ENCODE measurements at places on chromosomes 16 and 17.

DNA sequence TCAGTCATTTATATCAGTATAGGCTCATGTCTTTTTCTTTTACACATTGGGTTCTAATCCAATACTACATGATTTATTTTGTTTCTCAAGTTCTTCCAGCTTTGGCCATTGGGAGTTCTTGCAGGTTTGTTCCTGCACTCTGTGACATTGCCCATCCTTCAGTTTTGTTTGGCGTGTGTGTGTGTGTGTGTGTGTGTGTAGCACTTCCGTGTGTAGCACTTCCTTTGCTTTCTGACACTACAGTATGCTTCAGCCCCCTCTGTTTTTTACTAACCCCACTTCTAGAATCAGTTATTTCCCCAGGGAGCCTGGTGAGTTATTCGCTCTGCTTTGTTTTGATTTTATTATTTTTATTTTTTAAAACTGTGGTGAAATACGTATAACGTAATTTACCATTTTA, 75.6 kb upstream of the LGALS9 start:
- no peak for DNase-seq

DNA sequence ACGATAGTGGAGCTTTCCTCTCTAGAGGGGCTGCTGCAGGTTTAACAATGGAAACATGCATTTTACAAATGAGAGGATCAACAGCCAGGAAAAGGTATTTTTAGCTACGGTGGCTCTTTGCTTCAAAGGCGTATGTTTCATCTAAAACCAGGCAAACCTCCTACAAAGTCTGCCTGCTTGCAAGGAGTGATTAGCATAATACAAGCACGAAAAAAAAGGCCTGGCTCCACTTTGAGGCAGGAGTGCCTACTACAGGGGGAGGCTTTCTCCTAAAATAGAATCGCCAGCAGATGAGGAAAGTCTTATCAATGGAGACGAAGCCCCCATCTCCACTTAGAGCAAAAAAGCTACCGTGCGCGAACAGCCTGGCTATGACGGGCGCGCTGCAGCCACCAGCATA, 27.1 kb upstream of the MTSS2 start:
- no peak for DNase-seq

GRCh38 chr17:59361916-59362810, 30.7 kb downstream of the YPEL2 start:
- no peak for DNase-seq

DNA sequence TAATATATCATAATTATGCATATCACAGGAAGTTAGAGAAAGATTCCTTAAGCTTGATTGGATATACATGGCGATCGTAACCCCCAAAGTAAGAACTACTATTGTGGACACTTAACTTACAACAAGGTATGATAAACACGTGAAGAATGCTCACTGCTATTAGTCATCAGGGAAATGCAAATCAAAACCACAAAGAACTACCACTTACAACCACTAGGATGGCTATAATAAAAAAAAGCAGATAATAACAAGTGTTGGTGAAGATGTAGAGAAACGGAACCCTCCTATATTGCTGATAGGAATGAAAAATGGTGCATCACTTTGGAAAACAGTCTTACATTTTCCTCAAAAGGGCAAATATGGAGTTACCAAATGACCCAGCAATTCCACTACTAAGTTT, 265.9 kb downstream of the SLC39A11 start:
- no peak for DNase-seq

DNA sequence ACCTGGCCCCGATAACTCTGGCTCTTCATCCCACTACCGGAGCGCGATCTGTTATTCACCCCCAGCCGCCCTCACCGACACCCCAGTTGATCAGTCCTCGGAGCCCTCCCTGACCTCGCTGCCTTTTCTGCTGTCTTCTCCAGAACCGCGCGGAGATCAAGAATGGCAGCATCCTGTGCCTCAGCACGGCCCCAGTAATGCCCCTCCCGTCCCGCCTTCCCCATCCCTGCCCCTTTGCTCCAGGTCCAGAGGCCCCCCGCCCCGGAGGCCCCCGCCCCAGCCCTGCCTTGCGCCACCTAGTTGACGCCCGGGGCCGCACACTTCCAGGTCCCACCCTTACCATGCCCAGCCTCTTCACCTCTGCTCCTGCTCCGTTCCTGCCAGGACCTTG, 872 bp downstream of the ELMO3 start:
- DNase-seq: no peak

DNA sequence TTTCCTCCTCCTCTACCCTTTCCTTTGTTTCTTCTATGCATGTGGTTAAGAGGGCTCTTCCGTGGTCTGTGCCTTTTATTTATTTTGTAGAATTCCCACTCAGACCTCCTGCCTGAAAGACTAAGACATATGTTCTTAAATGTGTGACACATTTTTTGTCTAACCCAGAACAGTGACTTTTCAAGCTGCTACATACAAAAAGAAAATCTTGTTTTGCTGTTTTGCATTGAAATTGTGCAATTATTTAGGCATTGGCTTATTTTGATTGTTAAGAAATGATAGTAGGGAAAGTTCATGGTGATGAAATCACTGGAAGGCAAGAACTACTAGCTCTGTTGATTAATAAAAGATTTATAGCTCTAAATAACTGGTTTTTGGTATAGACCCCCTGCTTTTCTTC, 76.8 kb downstream of the TUBD1 start:
- DNase-seq: no peak

All from NCI-H1105 (cell line).